NCI-H2107 (cell line): ENCODE measurements at places on chromosomes 3 and 15.

DNA sequence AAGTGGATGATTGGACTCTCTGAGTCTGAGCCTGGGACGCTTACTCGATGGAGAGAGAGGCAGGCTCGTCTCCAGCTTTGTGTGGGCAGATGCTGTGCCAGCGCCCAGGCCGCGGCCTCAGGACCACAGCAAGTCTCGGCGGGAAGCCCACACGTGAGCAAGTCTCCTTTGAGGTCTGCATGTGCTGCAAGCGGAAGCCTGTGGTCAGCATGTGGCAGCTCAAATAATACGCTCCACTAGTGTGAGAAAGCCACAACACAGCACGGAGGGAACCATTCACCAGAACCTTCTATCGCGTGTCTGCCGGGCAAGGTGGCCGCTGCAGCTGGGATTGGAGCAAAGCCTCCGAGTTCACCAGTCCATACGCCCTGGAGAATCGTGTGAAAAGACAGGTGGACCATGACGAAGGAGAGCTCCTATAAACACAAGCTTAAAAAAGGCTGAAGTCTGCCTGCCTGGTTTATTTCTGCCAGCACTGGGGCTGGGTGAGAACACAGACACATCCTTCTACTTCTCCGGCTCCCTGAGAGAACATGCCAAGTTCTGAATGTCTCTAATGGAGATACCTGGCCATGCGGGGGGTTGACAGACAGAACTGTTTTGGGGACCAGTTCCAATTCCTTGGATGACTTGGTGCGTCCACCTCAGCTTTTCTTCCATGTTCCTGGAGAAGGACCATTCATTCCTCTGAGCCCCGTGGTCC is 82.0 kb upstream of the LRIG1 start:
- no peak for DNase-seq

GRCh38 chr3:430186-430585 is 233.6 kb downstream of the CHL1 start:
- DNase-seq: no peak

- DNase-seq: no peak
Observed at GRCh38 chr3:65408531-65409175, 630.1 kb downstream of the MAGI1 start.

- no peak for DNase-seq
Observed at GRCh38 chr3:128404276-128405068, 62.2 kb downstream of the DNAJB8 start.

DNA sequence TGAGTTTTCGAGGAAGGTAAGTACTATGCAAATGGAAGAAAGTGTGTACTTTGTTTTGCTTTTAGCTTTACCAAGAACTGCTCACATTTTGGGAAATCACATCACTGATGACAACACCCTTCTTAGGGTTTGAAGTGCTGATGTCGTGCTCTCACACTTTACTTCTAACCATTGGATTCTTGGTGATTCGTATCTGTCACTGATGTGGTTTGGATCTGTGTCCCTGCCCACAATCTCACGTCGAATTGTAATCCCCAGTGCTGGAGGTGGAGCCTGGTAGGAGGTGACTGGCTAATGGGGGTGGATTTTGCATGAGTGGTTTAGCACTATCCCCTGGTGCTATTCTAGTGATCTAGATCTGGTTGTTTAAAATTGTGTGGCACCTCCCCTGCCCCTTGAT is 75.4 kb upstream of the RGMA start:
- DNase-seq: no peak

DNA sequence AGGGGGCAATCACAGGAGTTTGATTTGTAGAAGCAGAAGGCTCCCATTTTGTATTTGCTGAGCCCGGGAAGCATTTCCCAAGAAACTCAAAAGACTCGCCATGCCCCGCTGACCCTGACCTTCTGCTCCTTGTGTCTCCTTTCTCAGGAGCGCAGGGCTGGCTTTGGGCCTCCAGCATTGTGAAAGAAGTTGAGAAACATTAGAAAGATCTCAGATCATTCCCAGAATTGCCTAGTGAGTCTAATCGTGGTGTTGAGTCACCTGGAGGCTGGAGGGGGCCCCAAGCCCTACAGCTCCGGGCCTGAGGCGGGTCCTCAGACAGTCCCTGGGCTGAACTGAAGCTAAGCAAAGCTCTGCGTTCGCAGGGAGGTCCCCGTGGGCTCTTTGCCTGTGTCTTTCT is 10.9 kb upstream of the PIGZ start:
- DNase-seq: no peak

DNA sequence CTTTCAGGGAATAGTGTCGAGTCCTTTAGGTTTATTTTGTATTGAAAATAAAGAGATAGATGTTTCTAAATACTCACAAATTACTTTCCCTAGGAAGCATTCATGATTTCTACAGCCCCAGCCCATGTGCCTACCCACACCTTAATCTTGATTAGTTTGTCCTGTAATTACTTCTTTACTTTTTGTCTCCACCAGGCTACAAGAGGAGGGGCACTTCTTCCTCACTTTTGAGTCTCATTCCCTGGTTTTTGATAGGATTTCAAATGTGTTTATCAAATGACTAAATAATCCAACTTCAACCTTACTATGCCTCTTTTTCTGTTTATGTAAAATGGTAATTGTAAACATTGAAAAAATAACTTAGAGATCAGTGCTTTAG is 1.8 kb downstream of the PXK start:
- no peak for DNase-seq

GRCh38 chr3:17915341-17915740 is 172.9 kb upstream of the TBC1D5 start:
- DNase-seq: no peak

DNA sequence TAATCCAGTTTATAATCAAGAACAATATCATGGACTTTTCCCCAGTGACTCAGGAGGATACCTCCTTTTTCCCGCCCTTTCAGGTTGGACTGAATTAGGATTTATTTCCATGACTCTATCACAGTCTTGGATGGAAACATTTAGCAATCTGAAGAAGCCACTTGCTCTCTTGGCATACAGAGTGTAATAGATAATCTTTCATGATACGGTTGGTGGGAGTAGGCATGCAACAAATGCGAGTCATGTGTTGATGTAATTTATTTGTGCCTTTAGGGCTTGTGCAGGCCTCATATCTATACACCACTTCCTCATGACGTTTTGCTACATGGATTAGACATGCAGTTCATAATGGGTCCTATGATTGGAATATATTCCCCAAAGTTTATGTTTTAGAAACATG is 54.2 kb upstream of the MCTP2 start:
- DNase-seq: no peak

- no peak for DNase-seq
Observed at GRCh38 chr3:114071786-114072185, 15.2 kb downstream of the QTRT2 start.

- DNase-seq: no peak
Observed at GRCh38 chr3:134253475-134254226, 3.0 kb upstream of the RYK start.

DNA sequence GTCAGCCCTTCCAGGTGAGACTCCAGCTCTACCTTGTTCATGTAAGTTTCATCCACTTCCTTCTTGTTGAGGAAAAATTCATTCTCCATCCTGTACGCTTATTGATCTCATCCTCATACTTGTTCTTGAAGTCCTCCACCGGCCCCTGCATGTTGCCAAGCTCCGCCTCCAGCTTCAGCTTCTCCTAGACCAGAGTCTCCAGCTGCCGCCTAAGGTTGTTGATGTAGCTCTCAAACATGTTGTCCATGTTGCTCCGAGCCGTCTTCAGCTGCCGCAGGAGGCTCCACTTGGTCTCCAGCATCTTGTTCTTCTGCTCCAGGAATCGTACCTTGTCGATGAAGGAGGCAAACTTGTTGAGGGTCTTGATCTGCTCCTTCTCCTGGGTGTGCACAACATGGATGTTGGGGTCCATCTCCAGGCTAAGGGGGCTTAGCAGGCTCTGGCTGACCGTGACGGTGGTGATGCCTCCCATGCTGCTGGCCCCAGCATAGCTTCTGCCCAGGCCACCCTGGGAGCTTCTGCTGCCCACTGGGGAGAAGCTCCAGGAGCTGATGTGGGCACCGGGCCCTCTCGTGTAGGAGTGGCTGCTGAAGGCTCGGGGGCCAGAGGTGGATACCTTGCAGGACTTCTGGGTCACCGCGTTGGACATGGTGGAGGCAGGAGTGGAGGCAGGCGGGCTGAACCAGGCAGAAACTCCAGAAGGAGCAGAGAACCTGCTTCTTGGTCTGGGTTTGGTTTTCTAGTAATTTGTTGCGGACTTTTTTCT is 422.6 kb upstream of the ARPP21 start:
- no peak for DNase-seq

DNA sequence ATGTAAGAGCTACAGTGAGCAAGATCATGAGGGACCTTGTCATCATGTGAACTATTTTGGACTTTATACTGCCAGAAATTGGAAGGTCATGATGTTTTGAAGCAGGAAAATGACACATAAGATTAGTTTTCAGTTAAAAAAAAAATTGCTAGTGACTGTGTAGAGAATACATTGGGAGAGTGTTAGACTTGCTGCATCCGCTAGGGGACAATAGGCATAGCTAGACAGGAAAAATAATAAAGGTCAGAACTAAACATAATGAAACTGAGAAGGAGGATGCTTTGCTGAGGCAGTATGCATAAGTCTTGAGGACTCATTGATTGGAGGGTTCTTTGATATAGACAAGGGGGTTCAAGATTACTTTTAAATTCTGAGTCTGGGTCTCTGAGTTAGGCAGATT is 275.8 kb upstream of the KCNH8 start:
- DNase-seq: no peak
